CD8-positive, alpha-beta memory T cell (primary cell): ENCODE measurements at places on chromosomes 5 and 9. TPM values are rescaled to one million over a fixed set of nuclear protein-coding genes. Genes with fewer than 3 reads are reported as not detected.

GRCh38 chr5:93022211-93022610, 558.8 kb downstream of the NR2F1-AS1 start:
- no peak overlapping the region for H3K4me3 ChIP-seq
- H3K27ac ChIP-seq, result no peak overlapping the region
- no peaks in the 10 kb centered on the region for H3K36me3 ChIP-seq
- no peaks in the 10 kb centered on the region for H3K27me3 ChIP-seq

Gene PTGS1
- 0.27 TPM for total RNA-seq

DNA sequence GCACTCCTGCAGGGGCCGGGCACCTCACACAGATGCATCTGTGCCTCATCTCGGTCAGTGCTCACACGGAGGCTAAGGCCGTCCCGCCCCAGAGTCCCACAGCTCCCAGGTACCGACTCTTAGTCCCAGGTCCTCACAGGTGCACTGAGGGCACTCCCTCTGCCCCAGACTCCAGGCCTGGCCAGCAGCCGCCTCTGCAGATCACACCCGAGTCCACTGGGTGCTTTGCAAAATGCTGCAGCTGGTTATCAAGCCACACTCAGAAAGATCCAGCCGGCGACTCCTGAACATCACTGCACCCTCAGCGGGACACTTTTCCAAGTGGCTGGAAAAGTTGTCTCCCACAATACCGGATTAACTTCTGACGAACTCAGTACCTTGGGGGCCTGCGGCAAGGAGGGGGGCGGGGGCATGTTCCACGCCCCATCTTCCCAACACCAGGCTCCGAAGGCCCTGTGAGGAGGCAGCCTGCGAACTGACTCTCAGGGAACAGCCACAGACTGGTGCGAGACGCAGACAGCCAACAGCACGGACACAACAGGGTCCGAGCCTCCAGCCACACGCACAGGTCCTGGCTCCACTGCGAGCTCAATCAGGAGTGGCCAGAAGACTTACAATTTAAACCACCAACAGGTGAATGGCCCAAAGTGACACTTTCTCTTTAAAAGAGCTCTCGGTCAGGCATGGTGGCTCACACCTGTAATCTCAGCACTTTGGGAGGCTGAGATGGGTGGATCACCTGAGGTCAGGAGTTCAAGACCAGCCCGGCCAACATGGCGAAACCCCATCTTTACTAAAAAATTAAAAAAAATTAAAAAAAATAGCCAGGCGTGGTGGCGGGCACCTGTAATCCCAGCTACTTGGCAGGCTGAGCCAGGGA, 4.0 kb downstream of the BRD3 start:
- no peak overlapping the region for H3K27ac ChIP-seq
- no peak overlapping the region for H3K4me3 ChIP-seq
- DNase-seq, result no peak
- no peaks in the 10 kb centered on the region for H3K36me3 ChIP-seq
- peaks cover 41% of the 10 kb centered on the region for H3K4me1 ChIP-seq
- no peaks in the 10 kb centered on the region for H3K27me3 ChIP-seq

Gene PCDHA1
- not detected for total RNA-seq

- no peak overlapping the region for H3K27ac ChIP-seq
- H3K36me3 ChIP-seq, result peaks cover 22% of the 10 kb centered on the region
- no peaks in the 10 kb centered on the region for H3K27me3 ChIP-seq
- peaks cover 13% of the 10 kb centered on the region for H3K4me1 ChIP-seq
- no peak overlapping the region for H3K4me3 ChIP-seq
These were observed 4.9 kb downstream of the SLC25A51 start for GRCh38 chr9:37899041-37899440.

Gene CCDC171
- total RNA-seq, result 1.8 TPM

DNA sequence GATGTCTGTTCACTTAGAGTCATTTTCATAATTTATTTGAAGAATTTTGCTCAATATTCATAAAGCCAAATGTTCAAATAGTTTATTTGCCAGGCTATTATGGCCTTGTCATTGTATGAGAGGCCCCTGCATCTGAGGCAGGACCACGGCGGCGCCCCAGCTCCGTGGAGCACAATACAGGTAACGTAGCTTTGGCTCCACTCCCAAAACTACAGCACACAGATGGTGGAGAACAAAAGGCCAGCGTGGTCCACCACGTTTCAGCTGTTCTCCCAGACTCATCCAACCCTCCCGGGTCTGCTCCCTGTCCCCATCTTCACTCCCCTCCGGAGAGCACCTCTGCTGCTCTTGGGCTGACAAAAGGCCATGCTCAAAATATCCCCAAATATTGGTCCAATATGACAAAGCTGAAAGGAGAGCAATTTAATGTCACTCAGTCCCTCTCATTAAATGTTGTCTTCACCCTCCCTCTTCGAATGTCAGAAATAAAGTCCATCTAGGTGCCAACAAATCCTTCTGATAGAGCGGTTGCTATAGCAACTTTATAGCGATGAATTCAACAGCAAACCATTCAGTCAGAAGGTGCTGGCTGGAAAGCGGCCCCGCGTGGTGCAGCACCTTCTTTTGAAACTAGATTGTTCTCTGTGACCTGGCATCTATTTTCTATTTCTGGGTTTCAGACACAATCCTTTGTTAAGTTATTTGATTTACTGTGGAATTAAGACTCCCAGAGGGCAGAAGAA, 504.3 kb downstream of the ARHGEF28 start:
- H3K27me3 ChIP-seq, result no peaks in the 10 kb centered on the region
- no peak overlapping the region for H3K27ac ChIP-seq

Gene DNM1
- 0.26 TPM for total RNA-seq

GRCh38 chr9:101691657-101692056, 46.8 kb downstream of the GRIN3A start:
- DNase-seq, result no peak
- no peak overlapping the region for H3K27ac ChIP-seq
- H3K4me1 ChIP-seq, result no peaks in the 10 kb centered on the region
- no peak overlapping the region for H3K4me3 ChIP-seq
- H3K36me3 ChIP-seq, result no peaks in the 10 kb centered on the region

Gene MLANA
- total RNA-seq, result not detected

- H3K27me3 ChIP-seq, result no peaks in the 10 kb centered on the region
- no peak for DNase-seq
- H3K27ac ChIP-seq, result no peak overlapping the region
- no peaks in the 10 kb centered on the region for H3K36me3 ChIP-seq
These were observed 220.7 kb downstream of the CACNA1B start for GRCh38 chr9:138098116-138098907.

GRCh38 chr5:73393611-73394489, 54.7 kb downstream of the FOXD1 start:
- H3K36me3 ChIP-seq, result no peaks in the 10 kb centered on the region
- H3K4me1 ChIP-seq, result peaks cover 2% of the 10 kb centered on the region
- no peak for DNase-seq
- no peak overlapping the region for H3K27ac ChIP-seq

DNA sequence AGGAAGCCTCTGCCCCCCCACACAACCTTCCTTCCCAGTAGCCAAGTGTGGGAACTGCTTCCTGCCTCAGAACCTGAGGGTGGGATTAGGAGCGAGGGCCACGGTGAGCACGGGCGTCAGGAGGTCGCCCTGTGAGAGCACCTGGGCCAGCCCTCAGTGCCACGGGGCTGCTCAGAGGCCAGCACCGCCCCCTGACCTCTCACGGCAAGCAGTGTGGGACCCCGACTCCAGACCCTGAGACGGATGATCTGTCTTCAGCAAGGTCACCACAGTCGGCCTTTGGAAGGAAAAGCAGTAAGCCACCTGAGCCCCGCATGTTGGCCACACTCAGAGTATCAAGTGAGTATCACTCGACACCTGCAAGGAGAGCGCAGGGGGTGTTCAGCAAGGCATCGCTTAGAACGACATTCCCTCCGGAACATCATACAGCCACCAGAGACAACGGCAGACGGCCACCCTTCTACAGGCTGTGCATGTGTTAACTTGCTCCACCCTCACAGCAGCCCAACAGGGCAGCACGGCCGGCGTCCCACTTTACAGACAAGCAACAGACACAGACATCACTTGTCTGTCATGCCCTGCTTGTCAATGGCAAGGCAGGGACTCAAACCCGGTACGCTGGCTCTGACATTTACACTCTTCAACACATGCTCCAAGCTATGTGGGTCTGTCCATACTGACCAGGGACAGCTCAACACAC, 50.2 kb downstream of the IPPK start:
- H3K27ac ChIP-seq, result no peak overlapping the region
- H3K4me1 ChIP-seq, result no peaks in the 10 kb centered on the region
- peaks cover 20% of the 10 kb centered on the region for H3K36me3 ChIP-seq
- H3K4me3 ChIP-seq, result no peak overlapping the region
- DNase-seq, result no peak

Gene PLEKHG4B
- total RNA-seq, result not detected

DNA sequence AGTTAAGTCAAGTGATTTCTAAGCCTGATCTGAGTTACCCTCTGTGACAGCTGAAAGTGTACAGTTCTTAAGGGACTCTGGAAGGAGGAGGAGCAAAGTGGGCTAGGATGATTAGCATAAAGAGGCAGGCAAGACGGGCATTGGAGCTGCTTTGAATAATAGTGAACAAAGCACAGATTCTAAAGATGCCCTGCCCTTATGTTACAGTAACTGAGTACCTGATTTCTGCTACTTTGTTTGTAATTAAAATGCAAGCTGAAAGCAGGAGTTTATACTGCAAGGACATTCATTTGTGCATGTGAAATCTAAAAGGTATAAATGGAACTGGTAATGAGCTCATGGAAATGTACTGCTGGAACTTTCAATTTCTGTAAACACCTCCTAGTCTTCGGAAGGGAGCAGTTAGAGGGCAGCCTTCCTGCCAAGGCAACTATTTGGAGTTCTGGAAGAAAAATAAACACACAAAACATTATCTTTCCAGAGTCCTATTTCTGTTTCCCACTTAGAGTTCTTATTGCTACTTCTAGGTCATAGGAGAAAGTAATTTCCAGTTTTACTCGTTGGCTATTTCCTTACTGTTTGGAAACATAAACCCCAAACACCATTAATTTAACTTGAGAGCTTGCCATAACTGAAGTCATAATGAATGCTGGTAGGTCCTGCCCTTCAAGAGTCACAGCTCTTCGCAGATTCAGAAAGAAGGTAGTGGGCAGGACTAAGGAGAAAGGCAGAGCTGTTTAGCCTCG, at the start of gene RANBP3L:
TSS of gene RANBP3L (minus strand) at position 45 of the 746 bp plus-strand sequence. CDS start 486 bp downstream, outside the sequence.
- no peak within 1 kb of the TSS for H3K4me3 ChIP-seq
- no peak for DNase-seq

GRCh38 chr9:98290411-98290810, 35.0 kb upstream of the TBC1D2 start:
- no peaks in the 10 kb centered on the region for H3K27me3 ChIP-seq
- no peaks in the 10 kb centered on the region for H3K36me3 ChIP-seq
- H3K27ac ChIP-seq, result no peak overlapping the region
- no peaks in the 10 kb centered on the region for H3K4me1 ChIP-seq
- no peak for DNase-seq

GRCh38 chr9:36987891-36988290, 46.2 kb downstream of the PAX5 start:
- no peak overlapping the region for H3K4me3 ChIP-seq
- DNase-seq, result no peak
- H3K27ac ChIP-seq, result no peak overlapping the region
- no peaks in the 10 kb centered on the region for H3K36me3 ChIP-seq
- H3K27me3 ChIP-seq, result peaks cover 29% of the 10 kb centered on the region

- H3K27me3 ChIP-seq, result peaks cover 45% of the 10 kb centered on the region
- no peak overlapping the region for H3K4me3 ChIP-seq
- H3K4me1 ChIP-seq, result no peaks in the 10 kb centered on the region
- H3K27ac ChIP-seq, result no peak overlapping the region
These were observed 134.8 kb downstream of the TMEM174 start for GRCh38 chr5:73307645-73308355.

Gene S1PR3
- total RNA-seq, result 0.90 TPM

DNA sequence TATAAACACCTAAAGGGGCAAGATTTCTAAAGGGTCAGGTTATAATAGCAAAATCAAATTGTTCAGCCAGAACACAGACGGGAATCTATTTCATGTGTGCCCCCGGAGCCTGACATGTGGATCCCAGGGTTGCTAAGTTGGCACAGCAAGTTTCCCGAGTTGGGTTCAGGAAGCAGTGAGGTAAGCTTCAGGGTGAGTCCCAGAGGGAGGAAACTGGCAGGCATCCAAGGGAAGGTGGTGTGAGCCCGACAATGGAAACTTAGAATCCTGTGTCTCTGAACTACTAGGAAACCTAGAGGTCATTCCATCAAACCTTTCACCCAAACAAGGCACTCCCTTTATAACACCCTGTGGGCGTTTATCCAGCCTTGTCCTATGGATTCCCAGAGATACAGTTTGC, 98.4 kb downstream of the ADRB2 start:
- no peak for DNase-seq
- H3K27ac ChIP-seq, result no peak overlapping the region
- no peaks in the 10 kb centered on the region for H3K4me1 ChIP-seq
- H3K27me3 ChIP-seq, result no peaks in the 10 kb centered on the region
- no peak overlapping the region for H3K4me3 ChIP-seq
- no peaks in the 10 kb centered on the region for H3K36me3 ChIP-seq

Gene ITK
- 150 TPM for total RNA-seq

GRCh38 chr9:6894135-6894534, 136.4 kb downstream of the KDM4C start:
- H3K27ac ChIP-seq, result no peak overlapping the region
- no peak overlapping the region for H3K4me3 ChIP-seq
- DNase-seq, result no peak
- H3K27me3 ChIP-seq, result no peaks in the 10 kb centered on the region
- H3K36me3 ChIP-seq, result no peaks in the 10 kb centered on the region

DNA sequence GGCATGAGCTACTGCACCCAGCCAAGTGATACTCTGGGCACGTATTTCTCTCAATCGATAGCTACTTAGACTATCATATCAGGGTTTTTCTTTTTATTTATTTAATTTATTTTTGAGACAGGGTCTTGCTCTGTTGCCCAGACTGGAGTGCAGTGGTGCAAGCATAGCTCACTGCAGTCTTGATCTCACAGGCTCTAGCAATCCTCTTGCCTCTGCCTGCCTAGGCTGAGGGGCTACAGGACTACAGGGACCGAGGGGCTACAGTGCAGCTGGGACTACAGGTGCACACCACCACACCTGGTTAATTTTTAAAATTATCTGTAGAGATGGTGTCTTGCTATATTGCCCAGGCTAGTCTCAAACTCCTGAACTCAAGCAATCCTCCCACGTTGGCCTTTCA, 20.3 kb upstream of the ANKHD1 start:
- H3K27ac ChIP-seq, result no peak overlapping the region
- no peak overlapping the region for H3K4me3 ChIP-seq
- H3K4me1 ChIP-seq, result no peaks in the 10 kb centered on the region

- no peak overlapping the region for H3K27ac ChIP-seq
- DNase-seq, result no peak
- H3K4me1 ChIP-seq, result no peaks in the 10 kb centered on the region
- H3K4me3 ChIP-seq, result no peak overlapping the region
These were observed 45.0 kb downstream of the GOLPH3 start for GRCh38 chr5:32129074-32129598.

GRCh38 chr5:158084292-158084691, 225.3 kb upstream of the CLINT1 start:
- H3K27ac ChIP-seq, result no peak overlapping the region
- H3K4me1 ChIP-seq, result no peaks in the 10 kb centered on the region
- no peak for DNase-seq

DNA sequence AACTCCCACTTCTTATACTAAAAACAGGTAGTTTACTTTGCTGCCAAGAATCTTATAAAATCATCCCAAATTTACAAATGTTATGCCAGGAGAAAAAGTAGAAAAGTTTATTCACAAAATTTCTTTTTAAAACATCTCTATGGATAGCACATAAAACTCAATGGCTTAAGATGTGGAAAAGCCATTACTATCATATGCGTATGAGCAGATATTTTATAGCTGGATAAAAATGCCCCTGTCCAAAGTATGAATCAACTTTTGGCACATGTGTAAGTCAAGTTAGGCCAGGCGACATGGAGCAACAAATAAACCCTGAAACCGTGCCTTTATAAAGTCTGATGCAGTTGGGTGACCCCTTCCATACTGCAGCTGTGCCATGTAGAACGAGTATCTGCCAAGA, 38.6 kb upstream of the FBP1 start:
- no peak overlapping the region for H3K4me3 ChIP-seq
- no peak for DNase-seq
- no peaks in the 10 kb centered on the region for H3K36me3 ChIP-seq
- H3K27ac ChIP-seq, result no peak overlapping the region
